ENCODE measurements at places on chromosomes 7 and 10.

GRCh38 chr7:6172224-6172909 lies 100.1 kb downstream of the CYTH3 start:
- DNase-seq: no peak

DNA sequence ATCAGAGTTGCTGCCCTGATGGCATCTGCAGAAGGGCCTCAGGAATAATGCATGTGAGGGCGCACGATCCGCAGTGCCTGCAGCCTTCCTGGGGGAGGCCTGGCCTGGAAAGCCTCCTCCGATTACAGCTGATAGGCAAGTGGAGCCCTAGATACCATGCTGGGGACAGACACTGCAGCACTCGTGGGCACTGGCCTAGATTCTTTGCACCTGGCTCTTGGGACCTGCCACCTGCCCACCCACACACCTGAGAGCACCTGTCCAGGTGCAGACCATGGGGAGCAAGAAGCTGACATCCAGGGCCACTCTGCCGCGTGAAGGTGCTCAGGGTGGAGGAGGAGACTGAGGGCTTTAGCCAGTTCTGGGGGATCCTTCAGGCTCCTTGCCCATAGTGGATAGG lies 14.8 kb downstream of the YKT6 start:
- no peak for DNase-seq

DNA sequence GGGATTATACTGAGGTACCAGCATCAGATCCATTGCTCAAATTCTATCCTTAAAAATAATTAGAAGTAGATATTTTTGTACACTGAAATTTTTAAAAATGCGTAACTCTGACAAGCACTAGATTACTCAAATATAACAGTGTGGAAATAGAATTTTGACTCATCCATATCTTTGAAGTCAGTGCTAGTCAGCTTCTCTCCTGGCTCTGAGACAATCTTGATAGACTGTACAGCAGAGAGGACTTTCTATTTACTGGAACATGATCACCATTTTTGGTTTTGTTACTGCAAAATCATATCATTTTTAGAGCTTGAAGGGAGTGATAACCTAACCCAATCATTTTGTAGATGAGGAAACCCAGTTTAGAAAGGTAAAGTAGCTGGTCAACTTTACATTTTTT lies 195.0 kb downstream of the MTERF1 start:
- DNase-seq: no peak

GRCh38 chr7:39186131-39186530 lies 208.4 kb downstream of the POU6F2 start:
- no peak for DNase-seq

DNA sequence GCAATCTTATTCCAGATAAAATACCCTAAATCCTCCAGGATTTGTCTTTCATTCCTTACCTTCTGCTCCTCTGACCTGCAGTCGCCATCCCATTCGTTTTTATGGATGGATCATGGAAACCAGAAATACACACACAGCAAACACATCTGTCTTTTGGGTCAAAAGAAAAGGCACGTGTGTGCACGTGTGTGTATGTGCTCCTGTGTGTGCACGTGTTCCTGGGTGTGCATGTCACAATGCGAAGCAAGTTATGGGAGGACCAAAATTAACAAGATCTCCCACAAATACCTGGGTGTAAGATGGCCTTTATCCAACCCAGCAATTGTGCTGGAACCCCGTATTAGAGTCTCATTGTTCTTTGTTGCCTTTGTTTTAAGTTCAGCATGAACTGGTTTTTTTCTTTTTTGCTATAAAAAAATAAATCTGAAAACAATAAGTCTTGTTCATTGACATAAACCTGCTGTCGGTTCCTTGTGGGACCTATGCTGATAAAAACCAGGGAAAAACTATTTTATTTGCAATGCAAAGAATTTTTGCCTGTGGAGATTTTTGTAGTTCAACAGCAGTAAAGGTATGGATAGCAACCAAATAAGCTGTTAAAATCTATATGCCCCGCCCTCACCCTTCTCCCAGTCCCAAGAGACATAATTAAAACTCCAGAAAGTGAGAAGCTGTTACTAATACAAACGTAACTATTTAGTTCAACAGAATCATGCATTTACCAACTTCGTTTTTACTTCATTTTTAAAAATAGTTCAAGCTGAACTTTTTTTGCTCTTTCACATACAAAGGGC lies 229.6 kb downstream of the CREB5 start:
- DNase-seq: no peak

DNA sequence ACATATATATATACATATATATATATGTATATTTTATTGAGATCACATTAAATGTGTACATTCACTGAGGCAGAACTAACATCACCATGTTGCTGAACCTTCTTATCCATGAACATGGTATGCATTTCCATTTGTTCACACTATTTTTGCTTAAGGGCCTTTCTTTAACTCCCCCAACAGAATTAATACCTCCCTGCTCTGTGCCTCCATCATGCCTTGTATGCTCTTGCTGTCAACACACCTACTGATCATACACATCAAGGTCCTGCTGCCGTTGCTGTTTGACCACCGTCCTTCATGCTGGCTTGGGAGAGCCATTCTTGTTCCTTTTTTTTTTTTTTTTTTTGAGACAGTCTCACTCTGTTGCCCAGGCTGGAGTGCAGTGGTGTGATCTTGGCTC lies 43.5 kb downstream of the EPHB4 start:
- DNase-seq: no peak

DNA sequence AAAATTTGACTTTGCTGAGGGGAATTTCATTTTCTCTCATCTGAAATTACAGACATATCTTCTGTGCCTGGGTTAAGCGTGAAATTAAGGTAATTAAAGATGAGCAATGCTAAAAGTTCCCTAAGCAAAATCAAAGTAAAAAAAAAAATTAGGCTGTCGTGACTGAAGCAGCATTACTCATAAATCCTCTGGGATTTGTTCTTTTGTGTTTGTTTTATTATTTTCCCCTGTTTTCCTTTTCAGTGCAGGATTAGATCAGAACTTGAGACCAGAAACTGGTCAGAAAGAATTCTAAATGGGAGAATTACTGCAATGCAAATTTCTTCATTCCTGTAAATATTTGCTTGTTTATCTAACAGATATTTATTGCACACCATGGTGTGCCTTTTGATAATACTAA lies 141.4 kb upstream of the BET1 start:
- no peak for DNase-seq

GRCh38 chr7:117889611-117890010 lies 16.4 kb upstream of the CTTNBP2 start:
- DNase-seq: no peak

DNA sequence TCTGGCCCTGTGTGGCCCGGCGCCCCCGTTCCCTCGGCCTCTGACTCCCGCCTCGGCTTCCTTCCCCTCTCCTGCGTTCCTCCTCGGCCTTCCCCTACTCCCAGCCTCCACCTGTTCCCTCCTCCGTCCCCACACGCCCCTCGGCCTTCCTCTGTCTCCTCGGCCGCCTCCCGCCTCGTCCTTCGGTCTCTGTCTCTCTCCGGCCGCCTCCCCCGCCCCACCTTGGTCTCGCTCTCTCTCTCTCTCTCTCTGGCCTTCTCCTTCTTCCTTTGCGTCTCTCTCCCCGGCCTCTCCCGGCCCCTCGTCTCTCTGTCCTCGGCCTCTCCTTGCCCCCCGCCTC lies 588 bp downstream of the GET4 start:
- peak; percentile 86 for DNase-seq

DNA sequence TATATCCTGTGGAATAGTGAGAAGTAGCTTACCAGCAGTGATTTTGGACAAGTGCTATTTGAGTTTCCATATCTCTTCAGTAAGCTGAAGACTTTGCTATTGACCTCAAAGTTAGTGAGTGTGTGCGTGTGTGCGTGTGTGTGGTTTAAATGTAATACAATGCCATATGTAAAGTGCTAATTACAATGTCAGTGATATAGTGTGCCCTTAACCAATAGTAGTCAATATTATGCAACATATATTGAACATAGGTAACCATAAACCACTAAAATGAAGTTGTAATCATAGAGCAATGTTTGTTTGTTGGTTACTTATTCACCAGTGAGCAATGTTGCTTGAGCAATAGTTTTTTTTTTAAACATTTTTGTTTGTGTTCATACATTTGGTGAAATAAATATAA lies 309.4 kb downstream of the NXPH1 start:
- DNase-seq: no peak

- no peak for DNase-seq
Measured at GRCh38 chr7:18494821-18495408, 634 bp upstream of the HDAC9 start.

DNA sequence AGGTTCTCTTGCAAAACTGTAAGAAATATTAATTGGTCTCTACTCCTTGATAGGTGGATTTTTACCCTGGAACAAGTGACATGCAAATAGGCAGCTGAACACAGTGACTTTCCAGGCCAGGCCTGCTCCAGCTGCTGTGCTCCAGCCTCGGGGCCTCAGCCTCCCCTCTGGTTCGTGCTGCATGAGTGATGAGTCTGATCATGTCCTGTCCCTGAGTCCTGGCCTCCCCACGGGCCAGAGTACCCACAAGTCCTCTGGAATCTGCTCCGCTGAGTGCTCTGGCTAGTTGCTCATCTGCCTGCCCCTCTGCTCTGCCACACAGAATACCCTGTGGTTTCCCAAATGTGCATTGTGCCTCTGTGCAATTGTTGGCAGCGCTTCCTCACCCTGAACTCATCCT lies 80.1 kb upstream of the PDZD8 start:
- no peak for DNase-seq

DNA sequence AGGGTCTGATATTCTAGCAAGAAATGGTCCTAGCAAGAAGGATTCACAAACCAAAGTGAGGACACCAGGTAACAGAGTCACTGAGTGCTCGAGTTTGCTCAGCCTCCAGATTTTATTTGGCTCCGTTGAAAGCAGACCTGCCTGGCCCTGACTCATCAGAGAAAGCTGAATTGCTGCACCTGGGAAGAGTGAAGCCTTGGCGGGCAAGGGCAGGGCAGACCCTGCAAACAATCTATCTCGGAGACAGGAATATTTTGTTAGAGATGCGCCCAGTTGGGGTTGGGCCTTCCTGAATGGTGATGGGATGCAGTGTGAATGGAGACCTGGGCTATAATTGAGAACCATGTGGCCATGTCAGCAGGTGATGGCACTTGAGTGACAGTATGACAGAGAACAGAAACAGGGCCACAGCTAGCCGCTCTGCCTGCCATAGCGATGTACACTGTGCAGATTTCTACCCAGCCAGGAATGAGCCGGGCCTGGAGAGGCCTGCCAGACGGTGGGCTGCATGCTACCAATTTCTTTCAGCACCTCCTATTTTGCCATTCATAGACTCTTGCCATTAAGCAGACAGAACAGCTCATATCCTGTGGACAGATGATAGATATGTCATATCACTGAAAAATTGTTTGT lies 744.2 kb downstream of the LRMDA start:
- DNase-seq: no peak

GRCh38 chr10:93835770-93836169 lies 58.0 kb upstream of the SLC35G1 start:
- no peak for DNase-seq

DNA sequence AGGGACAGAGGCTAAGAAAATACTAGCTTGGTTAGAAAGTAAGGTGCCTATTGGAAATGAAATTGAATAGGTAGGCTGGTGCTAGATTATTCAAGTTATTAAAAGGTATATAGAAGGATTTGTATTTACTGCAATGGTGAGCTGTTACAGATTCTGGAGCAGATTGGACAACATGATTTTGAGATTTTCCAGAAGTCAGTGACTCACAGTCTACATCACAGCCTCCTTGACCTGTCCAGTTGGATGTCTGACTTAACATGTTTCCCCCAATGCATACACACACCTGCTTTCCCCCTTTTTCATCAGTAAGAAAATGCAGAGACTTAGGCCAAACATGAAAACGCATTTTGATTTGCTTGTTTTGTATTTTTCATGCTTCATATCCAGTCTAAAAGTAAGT lies 33.4 kb downstream of the STARD3NL start:
- DNase-seq: no peak

DNA sequence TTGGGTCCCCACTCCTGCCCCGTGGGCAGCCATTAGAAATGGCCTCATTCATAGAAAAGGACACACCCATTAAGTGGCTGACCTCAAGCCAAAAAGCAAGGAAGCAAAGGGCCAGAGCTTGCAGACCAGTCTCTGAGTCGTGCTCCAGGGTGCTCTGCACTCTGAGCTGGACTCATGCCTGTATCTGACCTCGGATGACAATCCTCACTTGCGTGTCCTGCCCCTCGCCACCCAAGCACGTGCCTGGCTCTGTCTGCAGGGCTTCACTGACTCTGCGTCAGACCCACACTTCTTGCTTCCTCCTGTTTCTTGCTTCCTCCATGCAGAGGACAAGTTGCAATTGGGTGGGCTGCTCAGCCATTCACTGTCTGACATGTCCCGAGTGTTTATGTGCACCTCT lies 138.8 kb downstream of the OAT start:
- peak; percentile 56 for DNase-seq

GRCh38 chr10:32851301-32851700 lies 106.7 kb downstream of the ITGB1 start:
- DNase-seq: no peak

GRCh38 chr7:150787321-150788281 lies 12.6 kb downstream of the TMEM176B start:
- no peak for DNase-seq

DNA sequence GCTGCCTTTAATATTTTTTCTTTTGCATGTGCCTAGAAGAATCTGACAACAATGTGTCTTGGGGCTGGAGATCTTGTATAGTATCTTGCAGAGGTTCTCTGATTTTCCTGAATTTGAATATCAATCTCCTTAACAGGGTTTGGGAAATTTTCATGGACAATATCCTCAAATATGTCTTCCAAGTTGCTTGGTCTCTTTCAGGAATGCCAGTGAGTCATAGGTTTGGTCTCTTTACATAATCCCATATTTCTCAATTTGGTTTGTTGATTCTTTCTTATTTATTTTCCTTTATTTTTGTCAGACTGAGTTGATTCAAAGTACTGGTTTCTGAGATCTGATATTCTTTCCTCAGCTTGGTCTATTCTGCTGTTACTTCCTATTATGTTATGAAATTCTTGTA lies 208.7 kb upstream of the GLI3 start:
- no peak for DNase-seq

GRCh38 chr10:28180654-28181053 lies 122.2 kb downstream of the MPP7 start:
- DNase-seq: no peak

DNA sequence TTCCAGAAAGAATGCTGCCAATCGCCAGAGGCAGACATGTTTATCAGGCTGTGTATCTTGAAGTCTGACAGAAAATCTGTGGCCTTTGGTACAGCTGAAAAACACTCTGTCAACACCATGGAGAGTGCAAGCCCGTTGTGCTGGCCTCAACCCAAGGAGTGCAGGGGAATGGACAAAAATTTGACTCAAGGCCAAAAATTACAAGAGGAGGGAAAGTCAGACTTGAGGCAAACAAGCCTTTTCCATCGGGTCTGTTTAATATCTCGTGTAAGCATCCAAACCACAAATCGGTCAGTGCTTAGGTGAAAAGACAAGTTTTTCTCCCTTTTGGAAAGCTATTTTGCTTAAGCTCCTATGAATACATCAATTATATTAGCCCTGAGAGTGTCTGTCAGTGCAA lies 305.3 kb upstream of the NFE2L3 start:
- peak; percentile 89 for DNase-seq

GRCh38 chr7:28029051-28029450 lies 151.5 kb downstream of the JAZF1 start:
- DNase-seq: no peak

GRCh38 chr10:13769946-13770345 lies 183.2 kb downstream of the PRPF18 start:
- no peak for DNase-seq

Measured in aorta (tissue), 5 donors.